Glomerular endothelial cell (primary cell): ENCODE measurements at places on chromosomes 13 and 19.

DNA sequence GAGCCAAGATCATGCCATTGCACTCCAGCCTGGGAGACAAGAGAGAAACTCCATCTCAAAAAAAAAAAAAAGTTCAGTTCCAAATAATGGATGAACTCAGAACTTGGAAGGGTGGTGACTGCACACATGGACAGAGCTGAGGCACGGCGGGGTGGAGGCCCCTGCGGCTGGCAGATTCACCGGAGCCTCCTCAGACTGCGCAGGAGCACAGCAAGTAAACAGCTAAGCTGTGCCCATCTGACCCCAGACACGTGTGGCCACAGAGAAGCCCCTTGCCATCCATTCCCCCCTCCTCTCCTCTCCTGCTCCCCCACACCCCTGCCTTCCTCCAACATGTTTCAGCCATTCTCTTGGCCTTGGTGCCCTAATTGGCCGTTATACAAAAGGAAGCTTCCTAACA is 15.6 kb upstream of the PROZ start:
- DNase-seq: no peak

DNA sequence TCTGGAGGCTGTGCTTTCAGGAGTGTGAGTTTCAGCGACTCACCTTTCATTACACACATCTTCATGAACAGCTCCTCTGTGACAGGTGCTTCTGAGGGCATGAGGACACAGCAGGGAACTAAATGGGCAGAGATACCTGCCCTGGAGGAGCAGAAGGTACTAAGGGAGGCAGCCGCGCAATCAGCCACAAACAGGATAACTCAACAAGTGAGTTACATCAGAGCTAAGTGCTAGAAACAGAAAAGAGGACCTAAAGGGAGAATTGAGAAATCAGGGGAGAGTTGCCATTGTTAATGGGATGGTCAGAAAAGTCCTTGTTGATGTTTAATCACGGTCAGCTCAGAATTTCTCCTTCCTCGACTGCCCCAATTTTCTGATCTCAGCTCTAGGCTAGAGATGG is 42.5 kb downstream of the SYDE1 start:
- no peak for DNase-seq

GRCh38 chr19:20365146-20365545 is 198.1 kb downstream of the ZNF486 start:
- no peak for DNase-seq

DNA sequence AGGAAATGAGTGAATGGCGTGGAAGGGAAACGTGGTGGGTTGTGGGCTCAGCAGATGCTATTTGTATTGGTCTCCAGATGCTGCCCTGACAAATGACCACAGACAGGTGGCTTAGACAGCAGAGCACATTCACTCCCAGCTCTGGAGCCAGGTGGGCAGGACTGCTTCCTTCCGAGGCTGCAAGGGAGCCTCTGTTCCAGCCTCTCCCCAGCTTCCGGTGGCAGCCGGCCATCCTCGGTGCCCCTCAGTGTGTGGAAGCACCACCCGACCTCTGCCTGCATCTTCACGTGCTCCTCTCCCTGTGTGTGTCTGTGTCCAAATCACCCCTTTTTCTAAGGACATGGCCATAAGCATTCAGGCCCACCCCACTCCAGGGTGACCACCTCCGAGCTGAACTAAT is 105.1 kb downstream of the SOX1 start:
- DNase-seq: no peak

DNA sequence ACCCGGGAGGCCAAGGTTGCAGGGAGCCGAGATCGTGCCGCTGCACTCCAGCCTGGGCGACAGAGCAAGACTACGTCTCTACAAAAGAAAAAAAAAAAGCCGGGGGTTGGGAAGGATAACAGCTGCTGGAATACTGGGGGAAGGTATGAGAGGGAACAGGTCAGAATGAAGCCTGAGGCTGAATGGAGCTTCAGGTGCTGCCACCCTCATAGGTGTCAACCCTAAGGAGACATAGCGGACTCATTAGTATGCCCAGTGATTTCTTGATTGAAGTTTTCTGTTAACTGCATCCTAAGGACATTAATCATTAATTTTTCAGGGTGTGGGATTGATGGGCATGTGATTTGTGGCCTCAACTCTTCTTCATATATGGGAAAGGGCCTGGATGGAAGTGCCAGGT is 6.0 kb downstream of the SMARCA4 start:
- DNase-seq: no peak

DNA sequence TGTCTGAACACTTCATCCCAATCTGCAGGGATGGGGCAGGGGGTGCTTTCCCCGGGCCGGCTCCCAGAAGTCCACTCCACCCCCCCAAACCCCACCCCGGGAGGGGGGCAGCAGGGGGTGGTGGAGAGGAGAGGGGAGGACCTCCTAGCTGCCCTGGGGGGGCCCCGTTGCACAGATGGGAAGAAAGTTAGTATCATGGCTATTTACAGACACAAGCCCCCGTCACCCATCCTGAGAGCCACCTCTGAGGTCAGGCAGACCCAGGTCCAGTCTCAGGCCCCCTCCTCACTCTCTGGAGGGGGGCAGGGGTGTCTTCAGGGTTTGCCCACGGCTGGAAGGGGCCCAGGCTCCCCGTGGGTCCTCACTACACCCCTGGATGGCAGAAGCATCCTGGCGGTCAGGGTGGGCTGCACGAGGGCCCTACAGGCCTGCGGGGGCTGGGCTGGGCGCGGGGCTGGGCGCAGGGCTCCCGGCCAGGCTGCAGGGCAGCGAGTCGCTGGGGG is 5.8 kb upstream of the REXO1 start:
- DNase-seq: no peak

DNA sequence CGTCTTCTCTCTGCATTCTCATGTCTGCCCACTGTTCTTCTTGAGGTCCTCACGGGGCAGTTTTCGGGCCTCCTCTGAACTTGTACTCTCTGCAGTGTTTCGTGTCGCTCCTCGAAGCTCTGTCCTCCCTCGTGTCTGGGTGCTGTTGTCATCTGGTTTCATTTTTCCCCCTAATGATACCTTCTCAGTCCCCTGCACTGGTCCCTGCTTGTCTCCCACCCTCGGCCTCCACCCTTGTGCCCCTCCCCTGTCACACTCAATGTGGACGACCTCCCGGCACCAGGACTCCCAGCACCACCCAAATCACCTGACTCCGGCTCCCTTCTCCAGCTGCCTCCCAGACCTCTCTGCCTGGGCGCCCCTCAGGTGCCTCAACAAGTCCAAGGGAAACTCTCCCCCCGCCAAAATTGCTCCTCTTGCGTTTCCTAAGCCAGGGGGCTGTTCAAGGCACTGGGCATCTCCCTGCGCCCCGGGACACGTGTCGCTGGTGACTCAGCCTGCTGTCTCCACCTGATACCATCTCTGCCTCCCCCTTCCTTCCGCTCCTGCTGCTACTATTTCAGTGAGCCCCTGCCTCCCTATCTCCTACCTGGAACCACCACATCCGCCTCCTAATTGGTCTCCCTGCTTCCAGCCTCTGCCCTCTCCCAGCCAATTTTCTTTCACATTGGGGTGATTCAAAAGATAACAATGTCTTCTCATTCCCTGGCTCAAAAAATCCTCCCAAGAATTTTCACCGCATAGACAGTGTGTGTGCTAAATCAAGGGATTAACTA is 49.5 kb downstream of the RFX2 start:
- DNase-seq: no peak

DNA sequence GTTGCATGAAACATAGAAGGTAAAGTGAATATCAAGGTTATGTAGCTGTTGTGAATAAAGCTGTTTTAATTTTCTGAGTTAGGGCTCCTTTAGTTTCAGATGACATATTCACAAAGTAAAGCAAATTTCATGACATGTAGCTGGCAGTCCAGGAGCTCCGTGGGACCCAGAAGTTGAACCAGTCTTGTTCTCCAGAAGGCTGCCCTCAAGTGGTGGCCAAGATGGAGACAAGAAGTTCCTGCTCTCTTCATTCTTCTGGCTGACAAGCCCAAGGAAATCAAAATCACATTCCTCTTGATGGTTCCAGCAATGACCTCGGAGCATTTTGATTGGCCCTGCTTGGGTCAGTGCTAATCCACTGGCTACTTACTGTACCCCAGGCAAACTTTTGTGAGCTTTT is 128.7 kb downstream of the LIG4 start:
- DNase-seq: no peak

DNA sequence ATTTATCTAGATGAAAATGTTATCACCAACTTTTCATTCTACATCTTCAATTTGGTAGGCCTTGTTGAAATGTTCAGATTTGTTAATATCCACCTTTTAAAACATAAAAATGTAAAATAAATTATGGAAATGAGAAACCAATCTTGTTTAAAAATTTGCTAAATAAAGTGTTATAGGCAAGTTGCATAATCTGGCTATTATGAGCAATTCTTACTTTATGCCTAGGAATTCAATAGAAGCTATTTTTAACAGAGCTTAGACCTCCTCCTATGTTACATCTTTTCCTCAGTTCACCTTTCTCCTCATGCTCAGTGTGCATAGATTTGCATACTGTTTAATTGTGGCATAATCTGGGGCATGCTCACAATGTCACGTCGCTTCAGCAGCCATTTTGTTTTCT is 87.9 kb upstream of the POSTN start:
- no peak for DNase-seq

DNA sequence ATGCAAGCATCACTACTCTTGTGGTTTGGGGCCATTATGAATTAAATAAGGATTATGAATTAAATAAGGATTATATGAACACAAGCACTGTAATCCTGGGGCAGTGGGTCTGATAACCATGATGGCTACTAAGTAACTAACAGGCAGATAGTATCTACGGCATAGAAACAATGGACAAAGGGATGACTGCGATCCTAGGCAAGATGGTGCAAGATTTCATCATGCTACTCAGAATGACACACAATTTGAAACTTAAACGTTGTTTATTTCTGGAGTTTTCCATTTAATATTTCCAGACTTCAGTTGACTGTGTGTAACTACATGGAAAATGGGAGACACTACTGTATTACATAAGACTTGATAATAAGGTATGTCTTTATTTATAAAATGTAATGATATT is 15.1 kb downstream of the KCNRG start:
- no peak for DNase-seq

DNA sequence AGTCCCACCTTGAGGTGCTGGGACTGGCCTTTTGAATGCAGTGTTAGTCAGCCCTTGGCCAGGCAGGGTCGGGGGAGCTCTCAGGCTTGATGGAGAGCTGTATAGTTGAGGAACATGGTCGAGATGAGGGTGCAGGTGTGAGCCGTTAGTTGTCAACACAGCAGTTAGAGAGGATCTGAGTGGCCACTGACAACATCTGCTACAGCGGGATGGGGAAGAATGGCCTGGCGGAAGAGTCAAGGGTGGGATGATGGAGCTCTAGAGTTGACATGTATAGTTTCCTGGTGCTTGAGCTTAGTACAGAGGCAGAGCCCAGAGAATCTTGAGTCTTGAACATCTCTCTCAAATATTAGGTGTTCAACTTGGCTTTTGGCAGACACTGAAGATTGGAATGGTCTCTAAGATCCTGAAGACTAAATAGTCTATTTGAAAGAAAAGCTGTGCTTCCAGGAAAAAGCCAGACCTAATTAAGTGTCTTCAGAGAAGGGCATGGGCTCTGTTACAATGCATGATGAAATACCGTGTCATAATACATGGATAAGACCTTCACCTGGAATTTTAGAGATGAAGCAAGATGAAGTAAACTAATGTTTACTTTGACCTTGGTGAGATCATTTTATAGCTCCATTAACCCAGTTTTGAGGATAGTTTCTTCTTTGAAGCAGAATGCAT is 9.7 kb downstream of the PCCA start:
- no peak for DNase-seq

- no peak for DNase-seq
Measured at GRCh38 chr13:39483326-39483725, 119.7 kb downstream of the LHFPL6 start.

- no peak for DNase-seq
Measured at GRCh38 chr19:43784241-43784980, 3.6 kb upstream of the KCNN4 start.

DNA sequence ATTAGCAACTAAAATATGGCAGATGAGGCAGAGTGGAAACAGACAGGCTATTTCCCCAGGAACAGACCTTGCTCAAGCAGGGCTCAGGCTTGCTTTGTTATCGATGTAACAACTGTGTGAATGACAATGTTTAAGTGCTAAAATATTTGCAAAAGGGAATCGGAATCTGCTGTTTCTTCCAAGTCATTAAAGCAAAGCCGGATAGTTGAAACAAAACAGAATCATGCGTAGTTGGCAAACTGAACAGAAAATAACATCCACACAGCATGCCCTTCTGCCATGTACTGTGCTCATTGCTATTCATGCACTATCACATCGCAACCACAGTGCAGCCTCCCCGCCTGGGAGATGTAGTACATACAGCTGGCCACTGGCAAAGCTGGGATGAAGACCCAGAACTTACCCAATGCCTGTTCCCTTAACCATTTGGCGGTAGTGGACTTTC is 799.1 kb downstream of the DIAPH3 start:
- DNase-seq: no peak

- DNase-seq: no peak
Measured at GRCh38 chr13:47481536-47481935, 519.5 kb downstream of the SUCLA2 start.

DNA sequence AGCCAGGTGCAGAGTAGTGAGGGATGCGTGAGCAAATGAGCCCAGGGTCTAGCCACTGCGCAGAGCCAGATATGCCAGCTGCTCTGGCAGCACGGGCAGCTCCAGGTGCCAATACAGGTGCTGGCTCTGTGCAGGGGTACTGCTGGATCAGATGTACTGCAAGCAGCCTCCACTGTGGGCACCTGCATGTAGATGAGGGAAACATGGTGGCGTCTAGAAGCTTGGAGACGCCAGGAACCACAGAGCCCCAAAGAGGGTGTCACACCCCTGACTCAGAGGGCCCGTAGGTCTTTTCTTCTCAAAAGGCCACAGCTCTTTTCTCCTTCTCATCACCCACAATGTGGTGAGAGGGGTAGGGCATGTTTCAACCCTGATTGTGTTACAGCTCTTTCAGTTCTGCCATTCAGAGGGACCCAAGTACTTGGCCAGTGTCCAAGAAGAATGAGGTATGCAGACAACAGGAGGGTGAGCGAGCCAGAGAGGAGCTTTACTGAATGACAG is 244.4 kb upstream of the SLITRK1 start:
- DNase-seq: no peak

- DNase-seq: no peak
Measured at GRCh38 chr13:30907121-30907861, 1.2 kb downstream of the MEDAG start.

GRCh38 chr19:29211562-29212355 is 1.2 kb downstream of the UQCRFS1 start:
- no peak for DNase-seq

- no peak for DNase-seq
Measured at GRCh38 chr13:94109715-94110374, 369.6 kb downstream of the DCT start.

DNA sequence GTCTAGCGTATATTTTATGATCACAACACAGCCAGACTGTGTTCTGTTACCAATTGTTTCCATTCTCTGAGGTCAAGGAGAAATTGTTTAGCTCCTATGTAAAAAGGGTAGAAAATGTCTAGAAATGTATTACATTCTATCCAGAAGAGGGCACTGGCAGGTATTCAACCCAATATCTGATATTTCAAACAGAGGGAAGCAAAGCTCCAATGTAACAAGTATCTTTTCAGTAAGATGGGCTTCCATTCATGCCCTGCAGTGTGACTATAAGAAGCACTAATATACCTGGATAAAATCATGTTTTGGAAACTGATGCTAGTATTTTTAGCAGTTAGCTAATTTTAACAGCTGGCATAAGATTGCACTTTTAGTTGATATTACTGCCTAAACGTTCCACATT is 312.7 kb downstream of the FGF14 start:
- no peak for DNase-seq

GRCh38 chr13:35695448-35695770 is 218.9 kb upstream of the MAB21L1 start:
- DNase-seq: no peak
